ENCODE measurements at places on chromosomes 7 and 10.

- no peak for DNase-seq
Measured at GRCh38 chr10:119306986-119307392, 99.6 kb downstream of the GRK5 start.

- DNase-seq, result no peak
Measured at GRCh38 chr10:74099836-74100235, 50.8 kb downstream of the AP3M1 start.

- DNase-seq, result no peak
Measured at GRCh38 chr7:114953724-114954123, 31.8 kb downstream of the MDFIC start.

DNA sequence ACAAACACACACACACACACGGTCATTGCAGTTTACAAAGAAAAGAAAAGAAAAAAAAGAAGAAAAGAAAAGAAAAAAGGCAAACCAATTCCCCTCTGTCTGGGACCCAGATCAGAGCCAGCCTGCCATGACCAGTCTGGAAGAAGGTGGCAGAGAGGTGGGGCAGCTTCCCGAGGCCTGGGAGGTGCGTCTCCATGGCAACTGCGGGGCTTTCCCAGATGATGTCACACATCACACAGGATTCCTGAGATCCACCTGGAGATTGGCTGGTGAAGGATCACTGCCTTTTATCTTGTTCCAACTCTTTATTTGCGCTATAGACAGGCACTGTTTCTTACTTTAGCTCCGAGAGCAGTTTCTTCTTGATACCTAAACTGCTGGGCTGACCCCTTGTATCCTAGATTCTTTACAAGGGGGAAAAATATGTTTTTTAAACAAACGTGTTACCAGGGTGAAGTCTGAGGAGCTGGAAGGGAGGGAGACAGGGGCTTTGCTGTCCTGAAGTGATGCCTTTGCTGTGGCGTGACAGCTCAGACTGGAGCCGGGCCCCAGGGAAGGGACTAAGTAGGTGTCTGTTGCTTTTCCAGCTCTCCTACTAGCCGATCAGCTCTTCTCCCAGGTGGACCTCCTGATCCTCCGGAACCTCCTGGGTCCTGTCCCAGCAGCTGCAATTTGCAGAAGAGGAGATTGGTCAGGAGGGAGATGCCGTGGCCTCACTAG is 298.5 kb downstream of the KLF6 start:
- no peak for DNase-seq

GRCh38 chr7:157464111-157464970 is 127.5 kb downstream of the DNAJB6 start:
- no peak for DNase-seq

- no peak for DNase-seq
Measured at GRCh38 chr10:116450861-116451260, 23.2 kb downstream of the PNLIPRP3 start.

DNA sequence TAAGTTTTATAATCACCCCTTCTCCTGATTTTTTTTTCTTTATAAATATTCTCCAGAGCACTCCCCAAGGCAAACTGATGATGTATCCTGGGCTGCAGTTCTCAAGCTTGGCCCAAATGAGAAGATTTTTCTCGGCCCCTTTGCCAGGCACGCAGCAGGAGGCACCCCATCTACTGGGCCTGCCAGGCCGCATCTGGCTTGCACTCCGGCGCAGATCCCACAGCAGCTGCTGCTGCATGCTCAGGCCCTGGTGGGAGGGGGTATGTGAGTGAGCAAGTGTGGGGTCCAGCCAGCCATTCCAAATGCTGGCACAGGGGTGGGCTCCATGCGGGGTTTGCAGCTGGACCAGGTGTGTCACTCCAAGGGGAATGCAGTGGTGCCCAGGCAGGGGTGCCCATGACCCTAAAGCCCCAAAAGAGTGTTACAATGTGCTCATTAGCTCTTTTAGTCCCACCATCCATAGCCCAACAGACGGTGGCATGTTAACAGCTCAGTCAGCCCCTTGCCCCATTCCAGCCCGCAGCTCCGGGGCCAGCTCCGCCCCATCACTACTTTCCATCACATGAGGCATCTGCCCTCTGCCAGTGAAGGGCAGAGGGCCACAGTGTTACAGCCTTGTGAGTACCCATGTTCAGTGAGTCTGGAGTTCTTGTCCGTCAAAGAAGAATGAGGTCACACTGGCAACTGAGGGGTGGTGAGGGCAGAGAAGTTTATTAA is 25.9 kb downstream of the OAT start:
- DNase-seq, result no peak

- DNase-seq, result no peak
Measured at GRCh38 chr10:103881416-103882284, 26.3 kb upstream of the SH3PXD2A start.

- no peak for DNase-seq
Measured at GRCh38 chr7:66666313-66666952, 37.8 kb downstream of the KCTD7 start.

- DNase-seq, result no peak
Measured at GRCh38 chr7:94577357-94577756, 67.7 kb downstream of the CASD1 start.

Data from fibroblast of skin of left biceps (primary cell).